ENCODE measurements at places on chromosomes 5 and 9. TPM values are rescaled to one million over a fixed set of nuclear protein-coding genes. Genes with fewer than 3 reads are reported as not detected.

The AHRR gene
- total RNA-seq = 1.7 TPM

The CSNK1A1 gene
- total RNA-seq = 168 TPM

The EGR1 gene
- 12.9 TPM for total RNA-seq

The FGFR4 gene
- 1.2 TPM for total RNA-seq

The ADRB2 gene
- total RNA-seq = 11.4 TPM

The TMOD1 gene
- total RNA-seq = 2.5 TPM

The PDZD2 gene
- not detected for total RNA-seq

The C9orf50 gene
- total RNA-seq = not detected

The FOXD4L6 gene
- not detected for total RNA-seq

The PPP2R2B gene
- total RNA-seq = not detected

The PCDHGA1 gene
- total RNA-seq = 0.53 TPM

The IFNA21 gene
- not detected for total RNA-seq

The COL15A1 gene
- total RNA-seq = not detected

- H3K4me1 ChIP-seq = no peaks in the 10 kb centered on the region
- no peak overlapping the region for H3K4me3 ChIP-seq
- no peak overlapping the region for H3K27ac ChIP-seq
- DNase-seq = no peak
These were observed 56.7 kb downstream of the SLC1A1 start for GRCh38 chr9:4547016-4547415.

- peaks cover 20% of the 10 kb centered on the region for H3K4me1 ChIP-seq
- DNase-seq = no peak
- no peaks in the 10 kb centered on the region for H3K27me3 ChIP-seq
- peak overlapping the region; percentile 95 for H3K4me3 ChIP-seq
- peak overlapping the region; percentile 90 for H3K27ac ChIP-seq
These were observed 681 bp downstream of the PPWD1 start for GRCh38 chr5:65563777-65564176.

- H3K27ac ChIP-seq = no peak overlapping the region
- H3K4me1 ChIP-seq = no peaks in the 10 kb centered on the region
- DNase-seq = no peak
- H3K27me3 ChIP-seq = peaks cover 8% of the 10 kb centered on the region
- no peaks in the 10 kb centered on the region for H3K36me3 ChIP-seq
These were observed 59.6 kb upstream of the MAN2A1 start for GRCh38 chr5:109630093-109630492.

DNA sequence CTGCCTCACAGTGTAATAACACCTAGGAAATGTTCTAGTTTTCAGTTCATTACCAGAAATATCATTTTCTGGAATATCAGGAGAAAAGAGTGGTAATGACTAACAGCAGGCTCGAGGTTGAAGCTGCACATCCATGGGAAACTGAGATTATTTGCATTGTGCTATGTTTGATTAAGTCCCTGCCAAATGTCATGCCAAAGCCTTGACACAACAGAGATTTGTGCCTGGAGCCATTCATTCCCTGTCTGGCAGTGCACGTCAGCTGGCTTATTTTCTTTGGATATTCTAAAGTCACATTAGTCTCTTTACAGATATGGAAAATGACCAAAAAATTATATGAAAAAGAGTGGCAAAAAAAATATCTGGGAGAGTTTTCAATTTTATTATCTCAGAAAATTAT, 848.0 kb downstream of the PTPRD start:
- H3K4me1 ChIP-seq = no peaks in the 10 kb centered on the region
- no peak overlapping the region for H3K4me3 ChIP-seq
- H3K36me3 ChIP-seq = no peaks in the 10 kb centered on the region
- H3K27ac ChIP-seq = no peak overlapping the region

DNA sequence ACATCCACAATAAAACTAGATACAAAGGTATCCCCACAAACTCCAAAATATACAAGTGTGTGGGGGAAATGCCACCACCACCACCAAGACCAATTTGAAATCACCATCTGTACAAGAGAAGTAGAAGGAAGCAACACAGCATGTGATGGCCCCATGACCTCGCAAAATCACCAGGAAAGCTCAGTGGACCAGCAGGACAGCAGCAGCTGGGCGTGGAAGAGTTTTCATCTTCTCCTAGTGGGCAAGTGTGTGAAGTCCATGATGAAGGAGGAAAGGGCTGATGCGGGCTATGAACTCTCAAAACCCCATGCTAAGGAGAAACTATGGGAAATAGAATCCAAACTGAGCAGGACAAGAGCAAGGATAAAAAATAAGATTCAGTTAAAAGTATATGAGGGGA, 58.1 kb downstream of the GOLPH3 start:
- H3K36me3 ChIP-seq = peaks cover 10% of the 10 kb centered on the region
- H3K27me3 ChIP-seq = no peaks in the 10 kb centered on the region
- no peak for DNase-seq
- H3K4me1 ChIP-seq = no peaks in the 10 kb centered on the region

DNA sequence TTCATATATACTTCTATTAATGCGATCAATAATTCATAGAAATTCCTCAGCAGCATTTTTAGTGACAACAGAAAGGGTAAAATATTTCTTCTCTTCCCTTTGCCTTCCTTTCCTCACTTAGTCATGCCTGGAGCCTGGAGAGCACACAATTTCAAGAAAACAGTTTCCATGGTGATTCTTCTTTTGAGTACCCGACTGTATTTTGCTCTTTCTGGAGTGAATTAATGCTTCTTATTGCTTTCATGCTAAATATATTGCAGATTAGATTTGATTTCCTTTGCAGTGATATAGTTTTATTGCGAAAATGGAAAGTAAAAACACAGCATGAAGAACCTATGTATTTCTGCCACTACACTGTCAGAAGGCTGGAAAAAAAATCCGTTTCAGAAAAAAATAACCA, 153.5 kb downstream of the PPP2R2B start:
- no peak overlapping the region for H3K27ac ChIP-seq
- DNase-seq = no peak
- no peaks in the 10 kb centered on the region for H3K4me1 ChIP-seq

DNA sequence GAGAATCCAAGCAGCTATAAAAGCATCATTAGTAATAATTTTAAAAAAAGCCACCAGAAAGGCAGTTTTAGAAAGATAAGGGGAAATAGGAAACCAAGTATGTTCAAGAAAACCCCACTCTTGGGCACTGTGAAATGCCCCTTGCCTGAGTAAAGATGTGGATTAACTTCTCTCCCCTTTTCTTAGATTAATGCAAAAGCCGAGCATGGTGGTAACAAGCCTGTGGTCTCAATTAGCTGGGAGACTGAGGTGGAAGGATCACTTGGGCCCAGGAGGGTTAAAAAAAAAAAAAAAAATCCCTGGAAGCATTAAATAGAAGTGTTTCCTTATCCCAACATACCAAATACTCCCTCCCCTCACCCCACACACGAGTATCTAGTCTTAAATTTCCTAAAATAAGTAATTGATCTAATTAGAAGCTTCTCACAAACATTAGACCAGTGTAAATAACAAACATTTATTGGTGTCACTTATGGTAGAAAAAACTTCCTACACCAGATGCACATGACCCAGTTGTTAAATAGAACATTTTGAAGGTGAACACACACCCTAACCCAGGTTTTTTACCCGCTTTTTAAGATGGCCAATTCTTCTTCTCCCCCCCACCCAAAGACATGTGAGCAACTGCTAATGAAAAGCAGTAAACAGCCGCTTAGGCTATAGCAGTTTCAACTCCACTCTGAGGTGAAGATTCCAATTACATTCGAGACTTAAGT, 5.2 kb downstream of the HSPA5 start:
- H3K4me3 ChIP-seq = no peak overlapping the region
- DNase-seq = no peak
- H3K4me1 ChIP-seq = peaks cover 21% of the 10 kb centered on the region
- H3K27me3 ChIP-seq = no peaks in the 10 kb centered on the region
- peaks cover 64% of the 10 kb centered on the region for H3K36me3 ChIP-seq

- H3K4me1 ChIP-seq = no peaks in the 10 kb centered on the region
- no peaks in the 10 kb centered on the region for H3K36me3 ChIP-seq
- no peak for DNase-seq
- H3K4me3 ChIP-seq = no peak overlapping the region
- H3K27me3 ChIP-seq = no peaks in the 10 kb centered on the region
- H3K27ac ChIP-seq = no peak overlapping the region
These were observed 92.1 kb downstream of the CDKN2A start for GRCh38 chr9:21902136-21902535.

- no peak for DNase-seq
- no peak overlapping the region for H3K4me3 ChIP-seq
- H3K4me1 ChIP-seq = no peaks in the 10 kb centered on the region
- H3K36me3 ChIP-seq = no peaks in the 10 kb centered on the region
- no peaks in the 10 kb centered on the region for H3K27me3 ChIP-seq
These were observed 63.3 kb downstream of the ADGRV1 start for GRCh38 chr5:90621848-90622247.

GRCh38 chr9:72065076-72065475, 4.7 kb upstream of the C9orf57 start:
- no peak overlapping the region for H3K4me3 ChIP-seq
- no peak for DNase-seq
- no peaks in the 10 kb centered on the region for H3K36me3 ChIP-seq

Measured in B cell (primary cell).